ENCODE measurements at places on chromosomes 2 and 18.

GRCh38 chr2:150207979-150208378 lies 279.5 kb downstream of the RND3 start:
- DNase-seq = no peak

- DNase-seq = no peak
These were observed 58.7 kb upstream of the SLC66A3 start for GRCh38 chr2:11096591-11096990.

DNA sequence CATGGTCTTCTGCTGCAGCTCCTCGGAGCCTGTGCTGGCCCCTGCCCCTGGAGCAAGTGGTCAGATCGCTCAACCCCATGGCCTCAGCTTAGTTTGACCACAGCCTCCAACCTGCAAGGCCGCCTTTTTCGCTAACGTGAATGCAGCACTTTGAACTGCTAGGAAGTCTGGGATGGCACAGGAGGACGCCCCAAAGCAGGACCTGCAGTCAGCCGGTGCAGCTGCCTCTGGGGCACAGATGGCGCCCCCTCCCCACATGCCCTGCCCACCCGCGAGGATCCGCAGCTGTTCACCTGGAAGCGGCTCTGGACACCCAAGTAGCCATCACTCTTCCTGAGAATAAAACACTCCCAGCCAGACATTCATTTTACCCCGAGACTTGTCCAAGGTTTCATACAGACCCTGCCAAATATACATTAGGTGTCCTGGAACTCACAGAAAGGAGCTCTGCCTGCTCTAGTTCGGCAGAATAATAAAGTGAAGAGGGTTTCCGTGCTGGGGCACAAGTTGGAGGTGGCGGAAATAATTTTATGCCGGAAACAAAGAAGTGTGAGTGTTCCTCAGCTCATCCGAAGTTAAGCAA lies 510.1 kb downstream of the EIPR1 start:
- DNase-seq = no peak

GRCh38 chr18:58223717-58224424 lies 179.8 kb downstream of the NEDD4L start:
- DNase-seq = no peak

DNA sequence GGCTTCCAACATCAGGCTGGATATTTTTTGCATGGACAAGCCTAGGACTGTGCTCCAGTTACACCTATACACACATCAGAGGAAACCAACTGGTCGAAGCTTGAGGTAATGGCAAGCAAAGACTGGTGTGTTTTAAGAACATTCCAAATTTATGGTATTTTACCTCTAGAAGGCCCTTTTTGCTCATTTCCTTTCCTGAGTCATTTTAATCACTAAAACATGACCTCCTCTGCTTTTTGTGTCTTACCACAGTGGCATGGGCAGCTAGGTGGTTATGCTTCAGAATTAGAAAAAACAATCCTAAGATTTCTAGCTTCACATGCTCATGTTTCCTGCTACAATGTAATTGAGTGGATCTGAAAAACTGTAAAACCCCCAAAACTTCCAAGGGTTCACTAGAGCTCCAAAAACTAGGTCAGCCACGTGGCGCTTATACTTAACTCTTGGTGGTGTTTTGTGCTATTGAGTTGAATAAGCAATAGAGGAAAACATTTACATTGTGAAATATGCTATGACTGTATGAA lies 30.6 kb upstream of the CHRNA1 start:
- no peak for DNase-seq

DNA sequence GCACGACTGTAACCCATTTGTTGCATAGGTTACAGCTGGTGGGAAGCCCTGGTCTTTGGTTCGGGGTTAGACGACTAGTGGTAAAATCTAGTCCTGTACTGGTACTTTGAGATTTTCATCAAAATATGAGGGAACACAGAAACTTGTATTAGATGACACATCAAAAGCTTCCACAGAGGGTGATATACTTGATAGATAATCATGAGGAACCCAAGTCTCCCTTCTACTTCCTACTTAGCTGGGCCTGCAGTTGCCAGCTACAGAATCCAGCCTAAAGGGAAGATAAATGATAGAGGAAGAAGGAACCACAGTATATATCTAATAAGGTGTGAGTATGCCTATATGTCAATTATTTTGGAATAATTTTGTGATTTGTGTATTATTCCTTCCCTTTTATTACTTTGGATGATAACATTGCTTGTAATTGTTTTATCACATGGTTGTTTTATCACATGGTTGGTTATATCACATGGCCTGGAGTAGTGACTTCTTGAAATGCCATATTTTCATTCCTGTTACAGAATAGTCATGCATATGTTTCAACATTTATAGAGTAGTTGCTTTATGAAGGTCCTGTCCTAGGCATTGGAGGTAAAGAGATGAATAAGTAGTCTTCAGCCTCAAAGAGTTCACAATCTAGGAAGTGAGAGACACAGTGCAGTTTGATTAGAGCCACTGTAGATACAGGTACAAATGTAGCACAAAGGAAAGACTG lies 2.9 kb downstream of the AGPS start:
- no peak for DNase-seq

- no peak for DNase-seq
These were observed 117.6 kb upstream of the TTN start for GRCh38 chr2:178924817-178925216.

- DNase-seq = no peak
These were observed 889.1 kb upstream of the NRXN1 start for GRCh38 chr2:51921076-51921475.

DNA sequence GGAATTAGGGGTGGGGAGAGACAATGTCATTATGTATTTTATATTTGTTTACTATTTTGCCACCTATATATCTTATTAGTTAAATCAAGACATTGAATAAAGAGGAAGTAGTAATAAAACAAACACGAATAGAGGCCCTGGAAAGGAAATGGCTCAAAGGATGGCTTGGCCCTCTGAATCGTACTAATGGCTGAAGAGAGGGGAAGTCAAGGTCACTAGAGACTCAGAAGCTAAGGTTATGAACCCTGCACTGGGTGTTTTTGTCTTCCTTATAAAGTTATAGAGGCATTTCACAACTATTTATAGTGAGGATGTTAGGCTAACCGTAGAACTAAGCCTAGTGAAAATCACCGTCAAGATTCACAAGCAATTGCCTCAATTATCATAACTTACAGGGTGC lies 685.9 kb downstream of the ARHGAP15 start:
- no peak for DNase-seq

DNA sequence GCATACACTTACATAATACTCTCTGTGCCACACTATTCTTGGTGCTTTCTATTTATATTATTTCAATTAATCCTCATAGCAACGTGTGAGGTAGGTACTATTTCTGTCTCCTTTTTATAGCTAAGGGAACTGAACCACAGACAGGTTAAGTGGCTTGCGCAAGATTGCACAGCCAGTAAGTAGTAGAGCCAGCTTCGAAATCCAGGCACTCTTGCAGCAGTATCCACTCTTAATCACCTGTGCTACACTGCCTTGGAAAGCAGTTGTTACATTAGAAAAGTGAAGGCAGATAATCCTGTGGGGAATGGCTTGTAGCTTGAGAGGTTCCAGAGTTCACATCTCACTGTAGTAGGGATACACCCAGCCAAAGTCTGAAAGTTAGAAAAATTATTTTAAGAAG lies 198.3 kb downstream of the LDLRAD4 start:
- no peak for DNase-seq

- DNase-seq = no peak
These were observed 97.5 kb upstream of the COPS8 start for GRCh38 chr2:236988216-236988615.

DNA sequence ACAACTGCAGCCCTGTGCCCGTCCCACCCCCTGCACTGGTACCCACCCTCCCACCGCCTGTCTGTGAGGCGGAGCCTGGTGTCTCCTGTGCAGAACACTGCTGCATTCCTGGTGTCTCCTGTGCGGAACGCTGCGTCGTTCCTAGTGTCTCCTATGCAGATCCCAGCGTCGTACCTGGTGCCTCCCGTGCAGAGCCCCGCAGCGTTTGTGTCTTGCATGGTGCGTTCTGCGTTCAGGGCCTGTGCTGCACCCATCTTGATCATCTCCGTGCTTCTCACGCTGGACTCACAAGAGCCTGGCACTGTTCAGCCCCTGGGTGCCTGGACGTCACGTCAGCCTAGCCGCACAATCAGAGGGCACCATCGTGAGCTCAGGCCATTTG lies 248.6 kb upstream of the SALL3 start:
- no peak for DNase-seq

- DNase-seq = no peak
These were observed 33.8 kb downstream of the GREB1 start for GRCh38 chr2:11567631-11568031.

DNA sequence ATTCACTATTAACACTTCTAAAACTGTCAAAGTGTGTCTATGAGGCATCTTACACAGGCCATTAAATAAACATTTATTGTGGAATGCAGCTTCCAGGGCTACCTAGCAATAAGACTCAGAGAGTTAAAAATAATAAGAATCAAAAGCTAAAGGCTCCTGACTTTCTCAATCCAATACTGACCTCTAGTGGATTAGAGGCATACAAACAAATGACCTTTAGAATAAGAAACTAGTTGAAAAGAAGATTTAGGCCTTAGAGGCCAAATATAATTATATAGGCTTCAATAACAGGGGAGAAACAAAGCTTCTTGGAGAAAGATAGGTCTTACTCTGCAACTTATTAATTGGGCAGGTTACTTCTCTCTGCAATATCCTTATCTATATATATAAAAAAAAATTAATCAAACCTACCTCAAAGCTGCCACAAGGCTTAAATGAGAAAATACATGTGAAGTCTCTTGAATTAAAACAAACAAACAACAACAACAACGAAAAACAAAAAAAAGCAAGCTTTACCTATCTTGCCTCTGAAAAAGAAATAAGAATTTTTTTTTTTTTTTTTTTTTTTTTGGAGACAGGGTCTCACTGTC lies 246.1 kb downstream of the EXOC6B start:
- DNase-seq = no peak

GRCh38 chr18:55744206-55744605 lies 156.2 kb upstream of the TCF4 start:
- no peak for DNase-seq

- no peak for DNase-seq
These were observed 5.3 kb downstream of the SATB2 start for GRCh38 chr2:199452260-199452990.

DNA sequence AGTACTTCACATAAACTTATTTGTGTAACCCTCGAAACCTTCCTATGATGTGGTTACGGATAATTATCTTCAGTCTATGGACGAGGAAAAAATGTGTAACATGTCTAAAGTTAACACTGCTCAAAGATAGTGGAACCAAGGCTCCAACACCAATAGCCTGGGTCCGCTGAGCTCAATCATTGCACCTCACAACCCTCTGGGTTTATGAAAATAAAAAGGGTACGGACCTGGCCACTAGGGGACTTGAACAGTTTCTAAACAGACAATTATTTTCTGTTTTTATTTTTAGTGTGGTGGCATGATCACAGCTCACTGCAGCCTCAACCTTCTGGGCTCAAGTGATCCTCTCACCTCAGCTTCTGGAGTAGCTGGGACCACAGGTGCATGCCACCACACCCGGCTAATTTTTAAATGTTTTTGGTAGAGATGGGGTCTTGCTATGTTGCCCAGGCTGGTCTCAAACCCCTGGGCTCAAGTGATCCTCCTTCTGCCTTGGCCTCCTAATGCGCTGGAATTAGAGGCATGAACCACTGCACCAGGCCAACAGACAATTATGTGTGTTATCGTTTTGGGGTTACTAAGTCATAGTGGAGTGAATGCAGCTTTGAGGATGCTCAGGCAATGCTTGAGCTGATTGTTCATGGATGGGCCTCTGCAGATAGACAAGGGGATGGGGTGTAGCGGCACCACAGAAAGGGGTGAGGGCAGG lies 10.1 kb downstream of the CASP8 start:
- no peak for DNase-seq

GRCh38 chr2:213152065-213152794 lies 818 bp upstream of the IKZF2 start:
- peak; percentile 19 for DNase-seq

DNA sequence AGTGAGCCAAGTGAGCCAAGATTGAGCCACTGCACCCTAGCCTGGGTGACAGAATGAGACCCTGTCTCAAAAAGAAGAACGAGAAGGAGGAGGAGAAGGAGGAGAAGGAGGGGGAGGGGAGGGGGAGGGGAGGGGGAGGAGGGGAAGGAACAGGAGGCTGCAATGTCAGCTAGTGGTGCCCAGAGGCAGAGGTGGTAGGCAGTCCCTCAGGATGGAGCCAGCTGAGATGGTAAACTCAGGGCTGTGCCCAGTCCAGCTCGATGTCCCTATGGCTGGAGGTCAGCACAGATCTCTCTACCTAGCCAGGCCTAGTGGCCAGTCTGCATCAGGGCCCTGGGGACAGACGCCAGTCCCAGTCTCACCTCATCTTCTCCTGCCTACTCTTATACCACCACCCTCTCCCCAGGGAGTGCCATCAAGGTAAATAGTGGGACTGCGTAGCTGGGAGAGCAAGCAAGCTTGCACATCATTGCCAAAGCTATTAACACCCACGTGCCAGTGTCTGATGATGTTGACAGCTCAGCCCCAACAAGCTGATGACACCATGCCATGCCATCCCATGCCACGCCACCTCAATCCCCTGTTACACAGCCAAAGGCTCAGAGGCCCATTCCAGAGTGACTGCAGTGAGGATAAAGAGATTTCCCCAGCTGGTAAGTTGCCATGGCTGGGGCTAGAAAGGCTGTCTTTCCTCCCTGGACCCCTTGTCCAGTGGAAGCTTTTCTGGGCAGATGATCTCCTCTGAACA lies 7.6 kb upstream of the PLB1 start:
- DNase-seq = no peak

DNA sequence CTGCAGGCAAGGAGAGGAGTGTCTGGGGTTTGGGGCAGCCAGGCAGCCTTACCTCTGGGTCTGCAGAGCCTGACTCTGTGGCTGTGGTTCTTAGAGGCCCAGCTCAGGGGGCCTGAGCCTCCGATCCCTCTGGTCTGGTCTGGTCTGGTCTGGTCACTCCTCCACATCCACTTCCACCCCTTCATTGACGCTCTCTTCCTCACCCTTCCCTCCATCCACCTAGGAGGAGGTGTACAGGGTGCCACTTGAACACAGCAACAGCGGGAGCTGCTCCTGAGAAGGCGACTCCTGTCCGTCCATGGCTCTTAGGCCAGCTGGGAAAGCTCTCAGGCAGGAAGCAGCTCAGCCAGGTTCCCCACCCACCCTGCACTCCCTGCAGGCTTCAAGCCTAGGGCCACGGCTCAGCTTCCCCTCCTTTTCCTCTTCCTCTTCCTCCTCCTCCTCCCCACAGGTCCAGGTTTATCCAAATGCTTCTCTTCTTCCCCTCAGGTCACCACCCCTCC lies 16.9 kb downstream of the GPR55 start:
- no peak for DNase-seq
